Mesothelial cell of epicardium (in vitro differentiated cells): ENCODE measurements at places on chromosomes 1 and 21.

GRCh38 chr1:84687714-84688462 is 2.4 kb downstream of the SSX2IP start:
- no peak for DNase-seq

GRCh38 chr1:76865696-76866286 is 1.5 kb upstream of the ST6GALNAC5 start:
- DNase-seq = no peak

DNA sequence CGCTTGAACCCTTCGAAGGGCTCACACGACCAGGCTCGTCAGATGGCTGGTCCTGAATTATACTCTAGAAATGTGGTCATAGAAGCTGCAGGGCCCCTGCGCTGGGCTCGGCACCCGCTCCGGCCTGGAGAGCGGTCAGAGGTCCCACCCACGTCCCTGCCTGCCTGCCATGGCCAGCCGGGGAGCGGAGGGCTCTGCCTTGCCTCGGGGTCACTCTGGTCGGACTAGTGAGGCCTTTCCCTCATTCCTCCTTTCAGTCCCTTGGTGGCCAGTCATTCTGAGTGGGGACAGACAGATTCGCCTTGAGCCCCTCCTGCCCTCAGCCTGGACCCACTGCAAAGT is 529 bp upstream of the MARCKSL1 start:
- no peak for DNase-seq

- no peak for DNase-seq
Measured at GRCh38 chr1:179731643-179732042, 11.4 kb upstream of the FAM163A start.

DNA sequence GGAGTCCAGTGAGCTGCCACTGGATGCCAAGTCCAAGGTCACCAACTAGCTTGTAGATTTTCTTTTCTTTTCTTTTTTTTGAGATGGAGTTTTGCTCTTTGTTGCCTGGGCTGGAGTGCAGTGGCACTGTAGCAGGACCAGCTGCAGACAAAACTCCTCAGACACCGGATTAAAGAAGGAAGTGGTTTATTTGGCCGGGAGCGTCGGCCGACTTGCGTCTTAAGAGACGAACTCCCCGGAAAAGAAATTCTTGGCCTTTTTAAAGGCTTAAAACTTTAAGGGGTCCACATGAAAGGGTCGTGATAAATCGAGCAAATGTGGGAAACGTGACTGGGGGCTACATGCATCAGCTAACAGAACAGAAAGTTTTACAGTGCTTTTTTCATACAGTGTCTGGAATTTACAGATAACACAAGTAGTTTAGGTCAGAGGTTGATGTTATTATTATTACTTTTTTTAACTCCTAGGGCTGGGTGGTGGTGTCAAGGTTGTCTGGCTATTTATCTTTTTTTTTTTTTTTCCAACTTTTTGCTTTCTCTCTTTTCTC is 36.4 kb upstream of the CFAP126 start:
- no peak for DNase-seq

- DNase-seq = no peak
Measured at GRCh38 chr1:39391691-39392679, 99.5 kb upstream of the BMP8A start.

GRCh38 chr1:152777510-152778137 is 2.7 kb downstream of the LCE1F start:
- no peak for DNase-seq

DNA sequence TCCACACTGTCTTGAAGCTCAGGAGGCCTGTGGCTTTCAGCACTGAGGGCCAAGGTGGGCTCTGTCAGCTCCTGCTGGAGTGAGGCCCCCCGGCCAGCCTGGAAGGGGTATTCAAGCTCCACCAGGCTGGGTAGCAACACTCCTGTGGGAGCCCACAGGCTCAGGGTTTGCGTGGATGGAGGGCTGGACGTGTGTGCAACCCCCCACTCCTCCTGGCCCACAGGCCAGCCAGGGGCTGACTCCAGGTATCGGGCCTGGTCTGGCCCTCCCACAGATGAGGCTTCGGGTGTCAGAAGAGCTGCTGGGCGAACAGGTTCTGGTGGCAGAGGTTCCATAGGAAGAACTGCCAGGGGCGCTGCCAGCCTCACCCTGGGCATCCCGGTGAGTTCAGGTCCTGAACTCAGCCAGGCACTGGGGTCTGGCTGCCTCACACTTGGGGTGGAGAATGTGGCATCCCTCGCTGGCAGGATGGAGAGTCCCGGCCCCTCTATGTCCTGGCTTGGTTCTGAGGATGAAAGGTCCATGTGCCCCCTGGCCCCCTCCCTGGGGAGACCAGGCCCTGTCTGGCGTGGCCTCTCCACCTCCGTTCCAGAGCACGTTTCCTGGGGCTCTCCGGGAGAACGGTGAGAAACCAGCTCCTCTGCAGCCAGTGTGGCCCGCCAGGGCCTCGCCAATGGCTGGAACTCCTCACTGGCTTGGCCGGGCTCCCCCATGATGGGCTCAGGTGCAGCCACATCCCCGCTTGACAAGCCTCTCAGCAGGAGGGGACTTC is 64.6 kb upstream of the TARDBP start:
- DNase-seq = no peak

GRCh38 chr1:172697534-172698002 is 38.7 kb downstream of the FASLG start:
- DNase-seq = no peak

DNA sequence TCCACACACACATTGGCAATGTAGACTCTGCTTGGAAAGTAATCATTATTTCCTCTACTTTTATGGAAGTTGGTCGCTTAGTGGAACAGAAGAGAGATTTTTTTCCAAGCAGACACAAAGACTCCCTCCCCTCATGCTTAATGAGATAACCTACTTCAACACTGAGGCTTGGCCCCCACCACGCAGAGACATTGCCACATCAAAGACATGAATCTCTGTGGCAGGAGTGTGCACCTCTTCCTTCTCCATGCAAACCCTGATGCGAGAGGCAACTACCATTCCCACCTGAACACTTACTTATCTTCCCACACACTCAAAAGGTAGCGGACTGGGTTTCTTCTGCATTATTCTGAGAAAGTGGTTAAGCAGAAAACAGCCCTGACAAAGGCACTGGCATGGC is 37.3 kb upstream of the LPAR3 start:
- DNase-seq = no peak

DNA sequence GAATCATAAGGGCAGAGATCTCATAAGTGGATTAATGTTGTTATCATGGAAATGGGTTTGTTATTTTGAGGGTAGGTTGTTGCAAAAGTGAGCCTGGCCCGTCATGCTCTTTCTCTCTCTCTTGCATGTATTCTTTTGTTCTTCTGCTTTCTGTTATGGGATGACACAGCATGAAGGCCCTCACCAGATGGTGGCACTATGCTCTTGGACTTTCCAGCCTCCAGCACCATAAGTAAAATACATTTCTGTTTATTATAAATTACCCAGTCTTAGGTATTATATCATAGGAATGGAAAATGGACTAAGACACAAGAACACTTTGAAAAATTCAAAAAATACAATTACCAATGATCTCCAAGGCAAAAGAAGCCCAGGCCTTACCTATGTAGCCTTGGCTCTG is 676.1 kb downstream of the PTPRU start:
- DNase-seq = no peak

- no peak for DNase-seq
Measured at GRCh38 chr1:36620142-36620541, 137.4 kb upstream of the CSF3R start.

- DNase-seq = no peak
Measured at GRCh38 chr1:98251497-98251896, 330.7 kb upstream of the DPYD start.

- no peak for DNase-seq
Measured at GRCh38 chr1:59433440-59433813, 136.5 kb downstream of the FGGY start.

DNA sequence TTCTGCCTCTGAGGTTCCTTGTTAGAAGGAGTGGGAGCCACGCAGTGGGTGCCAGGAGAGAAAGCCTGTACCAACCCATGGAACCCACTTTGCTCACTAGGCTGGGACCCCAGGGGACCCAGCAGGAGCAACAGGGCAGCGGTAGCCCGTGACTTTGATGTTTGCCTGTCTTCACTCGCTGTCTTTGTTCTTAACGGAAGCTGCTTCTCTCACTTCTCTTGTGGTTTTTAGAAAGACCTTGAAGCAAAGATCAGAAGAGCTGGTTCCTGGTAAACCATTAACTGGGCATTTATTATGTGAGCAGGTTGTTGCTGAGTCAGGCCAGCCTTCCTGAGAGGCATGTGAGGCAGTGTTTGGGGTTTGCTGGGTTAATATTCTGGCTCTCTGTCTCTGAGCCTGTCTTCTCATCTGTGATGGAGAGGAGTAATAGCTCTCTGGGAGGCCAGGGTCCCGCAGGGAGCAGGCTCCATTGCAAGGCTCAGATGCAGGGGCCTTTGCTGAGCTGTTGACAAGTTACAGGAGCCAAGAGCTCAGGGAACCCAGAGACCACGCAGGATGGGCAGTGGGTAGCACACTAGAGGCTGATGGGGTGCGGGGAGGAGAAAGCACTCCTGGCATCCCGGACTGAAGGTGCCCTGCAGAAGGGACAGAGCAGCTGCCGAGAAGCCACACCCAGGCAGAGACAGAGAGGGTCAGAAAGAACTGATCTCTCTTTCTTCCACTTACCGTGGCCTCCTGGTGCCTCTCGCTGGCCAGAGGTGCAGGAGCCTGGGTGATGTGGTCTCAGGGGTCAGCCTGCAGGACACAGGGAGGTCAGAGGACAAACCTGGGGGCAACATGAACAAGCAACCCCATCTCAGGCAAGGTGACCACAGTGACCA is 367.5 kb upstream of the C1orf174 start:
- no peak for DNase-seq

GRCh38 chr1:206491616-206492015 is 15.7 kb upstream of the RASSF5 start:
- DNase-seq = no peak

DNA sequence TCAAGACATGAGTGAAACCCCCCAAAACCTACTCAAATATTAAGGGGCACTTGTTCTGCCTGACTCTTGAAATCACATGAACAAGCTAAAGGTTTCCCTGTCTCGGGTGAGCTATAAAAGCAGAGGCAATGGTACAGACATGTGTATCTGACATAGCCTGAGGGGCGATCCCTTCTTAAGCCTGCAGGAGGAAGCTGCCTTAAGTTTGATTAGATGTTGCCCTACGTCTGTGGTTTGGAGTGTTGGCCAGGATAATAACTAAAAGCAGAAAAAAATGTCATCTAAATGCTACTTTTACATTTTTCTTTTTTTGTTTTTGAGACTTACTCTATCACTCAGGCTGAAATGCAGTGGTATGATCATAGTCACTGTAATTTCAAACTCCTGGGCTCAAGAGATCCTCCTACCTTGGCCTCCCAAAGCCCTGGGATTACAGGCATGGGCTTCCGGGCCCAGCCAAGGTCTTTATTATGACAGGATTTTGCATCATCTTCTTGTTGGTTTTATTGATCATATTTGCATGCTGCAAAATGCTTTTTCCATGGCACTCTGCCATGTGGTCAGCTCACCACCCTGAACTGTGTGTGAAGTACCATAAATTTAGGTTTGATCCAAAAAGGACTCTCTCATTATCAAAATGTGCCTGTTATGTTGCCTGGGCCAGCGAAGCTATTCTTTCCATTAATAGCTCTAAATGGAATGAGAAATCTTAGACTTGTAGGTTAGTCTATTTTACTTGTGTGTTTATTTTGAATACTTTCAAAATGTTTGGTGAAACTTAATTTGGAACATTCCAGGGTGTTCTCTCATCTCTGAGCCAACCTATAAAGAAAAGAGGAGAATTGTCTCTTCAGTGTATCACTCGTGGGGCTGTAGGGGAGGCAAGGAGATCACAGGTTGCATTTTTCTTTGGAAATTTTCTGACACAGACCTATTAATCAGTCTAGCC is 15.0 kb upstream of the HMGN1 start:
- DNase-seq = no peak

DNA sequence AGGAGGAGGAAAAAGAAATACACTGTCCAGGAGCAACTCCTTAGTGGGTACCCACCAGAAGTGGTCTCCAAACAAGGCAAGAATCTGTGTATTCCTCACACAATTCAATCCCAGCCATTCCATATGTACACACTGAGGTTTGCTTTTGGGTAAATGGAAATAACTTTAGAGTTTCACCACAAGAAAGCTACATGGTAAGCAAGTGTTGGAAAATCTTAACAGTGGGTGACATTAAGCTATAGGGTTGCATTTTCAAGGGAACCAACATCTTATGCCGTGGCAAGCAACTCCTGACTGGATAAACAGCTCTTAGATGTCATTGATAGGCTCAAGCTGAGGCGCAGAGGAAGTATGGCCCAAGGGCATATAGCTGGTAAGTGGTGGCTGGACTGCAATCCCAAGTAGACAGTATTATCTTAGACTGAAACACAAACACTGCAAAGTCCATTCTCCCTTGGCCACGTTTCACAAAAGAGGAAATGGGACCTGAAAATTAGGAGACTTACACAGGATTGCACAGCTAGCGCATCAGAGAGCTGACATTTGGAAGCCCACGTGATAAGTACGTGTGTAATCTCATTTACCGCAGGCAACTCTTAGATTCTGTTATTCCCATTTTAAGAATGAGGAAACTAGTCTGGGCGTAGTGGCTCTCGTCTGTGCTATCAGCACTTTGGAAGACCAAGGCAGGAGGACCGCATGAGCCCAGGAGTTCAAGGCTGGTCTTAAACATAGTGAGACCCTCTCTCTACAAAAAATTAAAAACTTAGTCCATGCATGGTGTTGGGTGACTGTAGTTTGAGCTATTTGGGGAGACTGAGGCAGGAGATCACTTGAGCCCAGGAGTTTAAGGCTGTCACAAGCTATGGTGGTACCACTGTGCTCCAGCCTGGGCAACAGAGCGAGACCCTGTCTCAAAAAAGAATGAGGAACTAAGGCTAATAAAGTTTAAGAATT is 4.0 kb upstream of the BRWD1 start:
- no peak for DNase-seq

GRCh38 chr1:23979387-23979880 is 693 bp downstream of the SRSF10 start:
- DNase-seq = no peak

- no peak for DNase-seq
Measured at GRCh38 chr21:34807881-34808568, 139.2 kb downstream of the CLIC6 start.

DNA sequence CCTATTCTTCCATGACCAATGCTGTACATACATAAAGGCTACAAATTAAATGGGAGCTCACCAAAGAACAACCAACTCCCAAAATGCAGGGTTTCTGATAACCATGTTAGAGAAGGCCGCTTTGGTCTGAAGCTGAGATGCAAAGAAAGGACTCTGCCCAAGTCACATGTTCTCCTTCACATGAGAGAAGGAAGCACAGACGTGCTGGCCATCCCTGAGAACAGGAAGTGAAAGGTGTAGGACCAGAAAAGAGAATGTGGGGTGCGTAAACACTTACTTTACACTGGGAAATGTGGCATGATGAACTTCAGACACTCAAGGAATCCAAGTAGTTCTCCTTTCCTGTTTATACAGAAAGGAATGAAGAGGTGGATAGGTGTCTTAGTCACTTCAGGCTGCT is 31.7 kb upstream of the TADA1 start:
- no peak for DNase-seq

GRCh38 chr1:203306089-203306964 is 1.0 kb downstream of the BTG2 start:
- DNase-seq = no peak

- no peak for DNase-seq
Measured at GRCh38 chr21:14616380-14617039, 70.4 kb upstream of the SAMSN1 start.

GRCh38 chr1:182754087-182754486 is 35.5 kb upstream of the NPL start:
- no peak for DNase-seq

- DNase-seq = no peak
Measured at GRCh38 chr1:178385662-178386061, 111.1 kb downstream of the CLEC20A start.

- DNase-seq = no peak
Measured at GRCh38 chr1:245092638-245092976, 62.2 kb upstream of the KIF26B start.
